ENCODE measurements at places on chromosomes 3 and 15.

- DNase-seq, result no peak
These were observed 551 bp downstream of the NLGN1 start for GRCh38 chr3:173398111-173398479.

- DNase-seq, result no peak
These were observed 20.2 kb upstream of the DAPK2 start for GRCh38 chr15:64066451-64066850.

GRCh38 chr3:53846134-53846850 is at the start of the genes CHDH and IL17RB:
CHDH (minus strand) TSS chr3:53846419; CDS start chr3:53824008, 22,411 bp downstream.
IL17RB (plus strand) TSS chr3:53846568; CDS start chr3:53846589, 21 bp downstream.
- peak; percentile 44 for DNase-seq

- DNase-seq, result no peak
These were observed 36.0 kb downstream of the FOXP1 start for GRCh38 chr3:71547249-71548198.

- DNase-seq, result no peak
These were observed 24.5 kb upstream of the IDH2 start for GRCh38 chr15:90126596-90127435.

DNA sequence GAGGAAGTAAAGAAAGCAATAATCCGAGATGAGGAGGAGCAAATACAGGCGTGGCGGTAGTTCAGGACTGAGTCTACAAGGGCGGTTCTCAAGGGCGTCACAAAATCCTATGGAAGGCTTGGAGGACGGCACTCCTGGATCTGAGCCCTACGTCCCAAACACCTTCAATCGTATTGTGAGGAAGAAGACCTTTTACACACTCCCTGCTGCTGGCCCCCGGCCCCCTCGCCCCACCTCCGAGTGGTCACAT is 747 bp downstream of the PLD1 start:
- peak; percentile 28 for DNase-seq

GRCh38 chr3:56806407-56806806 is 4.7 kb upstream of the ARHGEF3 start:
- no peak for DNase-seq

DNA sequence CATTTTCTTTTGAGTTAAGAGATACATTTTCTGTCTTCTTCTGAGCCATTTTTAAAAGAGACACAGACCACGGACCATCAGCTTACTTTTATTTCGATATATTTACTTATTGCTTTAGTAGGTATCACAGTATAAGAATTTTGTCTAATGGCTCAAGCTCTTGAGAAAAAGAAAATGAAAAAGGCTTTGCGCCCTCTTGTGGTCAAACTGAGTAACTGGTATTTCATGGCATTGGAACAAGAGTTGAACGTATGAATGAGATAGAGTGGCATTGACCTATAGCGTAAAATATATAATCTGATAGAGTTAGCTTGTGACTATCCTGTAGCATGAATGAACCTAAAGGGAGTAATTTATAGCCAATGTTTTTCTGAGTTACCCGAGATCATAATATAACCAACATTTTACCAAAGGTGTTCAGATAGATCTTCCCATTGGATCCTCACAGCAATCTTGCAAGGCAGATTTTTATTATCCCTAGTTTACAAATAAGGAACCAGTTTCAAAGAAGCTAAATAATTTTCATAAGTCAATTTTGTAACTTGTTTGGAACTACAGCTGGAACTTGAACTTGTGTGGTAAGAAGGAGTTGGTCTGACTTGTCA is 154.6 kb downstream of the POLR2M start:
- peak; percentile 53 for DNase-seq

DNA sequence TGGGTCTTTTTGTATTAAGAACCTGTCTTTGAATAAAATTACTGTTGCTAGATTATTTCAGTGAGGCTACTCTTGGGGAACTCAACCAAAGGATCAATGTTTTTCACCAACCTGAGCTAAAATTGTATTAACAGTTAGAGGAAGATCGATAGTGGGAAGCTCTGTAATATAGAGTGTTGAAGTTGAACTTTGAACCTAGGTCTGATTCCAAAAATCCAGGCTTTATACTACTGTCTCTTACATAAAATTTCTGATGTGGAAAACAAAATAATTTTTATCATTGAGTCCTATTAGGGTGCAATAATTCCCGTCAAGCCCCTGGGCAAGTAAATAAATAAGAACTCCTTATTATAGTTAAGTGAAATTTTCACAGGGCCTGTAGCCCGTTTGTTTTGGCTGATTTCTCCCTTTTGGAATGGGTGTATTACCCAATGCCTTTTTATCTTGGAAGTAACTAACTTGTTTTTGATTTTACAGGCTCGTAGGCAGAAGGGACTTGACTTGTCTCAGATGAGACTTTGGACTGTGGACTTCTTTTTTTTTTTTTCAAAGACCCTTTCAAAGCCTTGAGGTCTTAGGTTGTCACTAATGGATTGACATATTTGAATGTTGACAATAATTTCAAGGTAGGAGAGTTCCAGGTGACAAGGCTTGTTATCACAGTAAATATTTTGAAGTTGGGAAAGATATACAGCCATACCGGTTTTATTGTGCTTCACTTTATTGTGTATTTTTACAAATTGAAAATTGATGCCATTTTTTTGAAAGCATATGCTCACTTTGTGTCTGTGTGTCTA is 276.1 kb downstream of the NFKBIZ start:
- no peak for DNase-seq

GRCh38 chr3:98242155-98242554 is 21.9 kb upstream of the OR5H6 start:
- no peak for DNase-seq

DNA sequence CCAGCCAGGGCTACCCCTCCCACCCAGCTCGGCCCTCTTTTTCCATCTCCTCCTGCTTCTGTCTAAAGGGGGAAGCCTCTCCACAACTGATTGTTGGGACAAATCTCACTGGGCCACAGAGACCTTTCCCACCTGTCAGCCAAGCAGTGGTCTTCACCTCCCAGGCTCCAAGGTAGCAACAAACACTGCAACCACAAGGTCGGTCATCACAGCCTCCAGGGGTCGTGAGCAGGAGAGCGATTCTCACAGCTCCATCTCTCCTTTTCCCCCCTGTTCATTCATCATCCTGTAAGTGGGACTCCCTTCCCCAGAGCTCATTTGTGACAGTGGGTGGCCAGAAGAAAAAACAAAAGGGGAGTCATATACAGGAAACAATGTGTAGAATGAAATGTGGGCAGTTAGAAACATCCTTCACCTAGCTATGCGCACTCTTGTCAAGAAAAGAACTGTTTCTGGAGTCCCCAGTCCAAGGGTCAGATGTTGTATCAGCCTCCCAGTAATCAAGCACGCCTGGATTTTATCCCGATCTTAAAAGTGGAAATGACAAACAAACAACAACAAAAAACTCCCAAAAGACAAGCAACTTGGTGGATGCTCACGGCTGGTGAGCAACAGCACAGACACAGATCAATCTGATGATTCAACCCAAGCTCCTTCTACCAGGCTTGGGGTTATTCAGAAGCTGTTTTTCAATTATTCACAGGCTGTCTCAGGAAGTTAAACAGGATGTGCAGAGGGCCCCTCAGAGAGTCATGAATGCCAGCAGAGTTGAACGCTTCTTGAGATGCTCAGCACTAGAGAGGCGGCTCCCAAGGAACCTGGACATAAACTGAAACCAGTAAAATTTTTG is 22.4 kb downstream of the LYZL4 start:
- DNase-seq, result peak; percentile 60

Measured in activated CD4-positive, alpha-beta T cell treated with anti-CD3 and anti-CD28 coated beads, Interleukin-10, Interleukin-2, amounts not matched to agents 100 ng/mL and 50 ng/mL, durations not matched to agents 16 hours and 8 hours (primary cell).